ENCODE measurements at places on chromosomes 2 and 18. TPM values are rescaled to one million over a fixed set of nuclear protein-coding genes. Genes with fewer than 3 reads are reported as not detected.

TM4SF20 gene
- 2.4 TPM for total RNA-seq

ERBB4 gene
- total RNA-seq = 5.5 TPM

MOCOS gene
- 7.0 TPM for total RNA-seq

OXER1 gene
- total RNA-seq = 3.9 TPM

BOLL gene
- total RNA-seq = 5.5 TPM

PLEK gene
- total RNA-seq = 22.9 TPM

DNA sequence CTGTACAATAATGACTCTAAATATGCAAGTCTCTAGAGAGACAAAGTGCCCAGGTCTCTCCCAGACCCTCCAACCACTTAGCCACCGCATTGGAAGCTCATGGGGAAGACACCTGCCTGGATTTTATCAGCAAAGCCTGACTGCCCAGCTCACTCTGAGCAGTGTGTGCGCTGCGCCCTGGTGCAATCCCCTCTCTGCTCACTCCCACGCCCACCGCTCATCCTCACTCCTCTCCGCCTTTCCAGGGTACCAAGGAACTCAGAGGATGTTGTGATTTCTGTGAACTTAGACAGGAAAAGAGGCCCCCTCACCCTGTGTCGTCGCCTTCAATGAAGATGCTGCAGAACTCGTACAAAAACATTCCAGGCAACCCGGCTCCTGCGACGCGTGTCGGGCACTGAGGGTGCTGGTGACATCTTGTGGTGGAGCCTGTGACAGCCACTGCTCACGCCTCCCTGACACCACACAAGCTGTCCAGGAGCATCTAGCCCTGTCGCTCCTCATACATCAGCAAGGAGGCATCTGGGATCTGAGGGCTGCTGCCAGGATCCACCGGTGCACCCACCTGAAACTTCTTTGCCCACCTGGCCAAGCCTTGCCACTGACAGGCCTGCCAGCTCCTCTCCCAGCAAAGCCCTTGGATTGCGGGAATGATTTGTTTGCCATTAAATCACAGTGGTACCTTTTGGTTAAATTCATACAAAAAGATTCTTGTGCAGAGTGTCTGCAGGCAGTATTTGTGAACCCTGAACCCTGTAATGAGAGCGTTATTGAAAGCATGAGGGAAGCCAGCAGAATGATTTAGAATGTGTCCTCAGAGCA, 220.4 kb downstream of the ZNF516 start:
- no peak for DNase-seq

GRCh38 chr18:60649842-60650536, 277.4 kb upstream of the MC4R start:
- DNase-seq = no peak

GRCh38 chr2:180450841-180451240, 443.7 kb upstream of the CWC22 start:
- no peak for DNase-seq

Measured in umbilical cord (tissue), 2 donors.